ENCODE measurements at places on chromosomes 5 and 9.

DNA sequence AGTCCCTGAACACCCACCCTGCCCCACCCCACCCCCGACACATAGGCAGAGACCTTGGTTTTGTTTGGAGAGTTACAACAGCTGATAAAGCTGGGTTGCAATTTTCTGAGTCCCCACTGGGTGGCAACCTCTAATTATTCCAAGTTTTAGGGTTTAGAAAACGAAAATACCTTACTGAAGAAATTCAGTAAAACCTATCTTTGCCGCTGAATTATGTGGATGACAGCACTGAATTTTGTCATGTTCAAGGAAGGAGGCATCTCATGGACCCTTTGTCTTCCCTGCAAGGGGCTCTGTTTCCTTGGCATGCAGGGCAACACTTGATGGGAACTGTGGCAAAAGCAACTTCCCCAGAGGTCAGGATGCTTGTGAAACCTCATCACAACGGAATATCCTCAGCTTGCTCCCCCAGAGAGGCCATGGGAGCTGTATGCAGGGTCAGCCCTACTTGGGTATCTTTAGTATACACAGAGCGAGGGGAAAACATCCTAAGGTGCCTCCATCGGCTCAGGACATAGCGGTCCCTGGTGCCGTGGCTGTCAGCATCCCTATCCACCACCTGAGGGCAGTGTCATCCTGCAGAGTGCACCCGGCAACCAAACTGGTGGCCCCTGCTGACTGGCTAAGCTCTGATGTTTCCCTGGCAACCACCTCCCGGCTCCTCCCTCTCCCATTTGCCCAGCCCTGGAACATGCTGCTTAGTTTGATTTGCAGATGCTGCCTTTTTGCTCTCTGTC lies 123.1 kb downstream of the RXRA start:
- DNase-seq, result peak; percentile 57

DNA sequence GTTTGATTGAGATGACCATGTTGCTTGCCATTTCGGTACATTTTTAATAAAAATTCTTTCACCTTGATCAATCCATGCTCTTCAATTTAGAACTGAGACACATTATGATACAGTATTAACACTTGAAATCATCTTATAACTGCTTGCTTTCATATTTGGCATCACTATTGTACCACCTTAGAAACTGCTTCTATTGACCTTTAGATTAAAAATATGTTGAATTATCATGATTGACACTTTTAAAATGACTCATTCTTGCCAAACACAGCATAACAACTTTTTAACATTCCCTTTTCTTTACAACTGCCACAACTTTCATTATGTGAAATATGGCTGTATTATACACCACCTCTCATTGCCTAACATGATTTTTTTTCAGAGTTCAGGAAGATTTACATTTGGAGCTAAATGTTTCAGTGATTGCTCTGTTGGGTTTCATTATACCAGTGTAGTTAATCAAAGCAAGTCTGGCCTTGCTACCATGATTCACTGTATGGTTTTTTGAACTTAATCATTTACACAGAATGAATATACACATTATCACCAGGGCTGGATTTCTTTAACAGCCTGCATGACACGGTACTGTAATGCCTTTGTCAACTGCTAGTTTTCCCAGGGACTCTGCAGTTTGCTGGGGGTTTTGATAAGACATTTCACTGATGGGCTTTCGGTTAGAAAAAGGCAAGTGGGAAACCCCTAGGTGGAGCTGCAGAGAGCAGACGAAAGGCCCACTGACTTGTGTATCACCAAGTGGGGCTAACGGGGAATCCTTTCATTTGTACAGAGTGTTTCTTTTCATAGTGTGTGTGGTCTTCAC lies 93.6 kb upstream of the TLE4 start:
- no peak for DNase-seq

- no peak for DNase-seq
These were observed 2.5 kb downstream of the PCAT7 start for GRCh38 chr9:94557376-94557775.

- DNase-seq, result no peak
These were observed 11.3 kb downstream of the MYOZ3 start for GRCh38 chr5:150672237-150672883.

- DNase-seq, result no peak
These were observed 61.8 kb upstream of the STXBP1 start for GRCh38 chr9:127550282-127550681.

- DNase-seq, result no peak
These were observed 150.8 kb upstream of the PPP1R26 start for GRCh38 chr9:135328485-135329417.

- DNase-seq, result no peak
These were observed 251.1 kb downstream of the EBF1 start for GRCh38 chr5:158848634-158849033.

- DNase-seq, result no peak
These were observed 2.5 kb downstream of the ERCC6L2 start for GRCh38 chr9:95877984-95878383.

DNA sequence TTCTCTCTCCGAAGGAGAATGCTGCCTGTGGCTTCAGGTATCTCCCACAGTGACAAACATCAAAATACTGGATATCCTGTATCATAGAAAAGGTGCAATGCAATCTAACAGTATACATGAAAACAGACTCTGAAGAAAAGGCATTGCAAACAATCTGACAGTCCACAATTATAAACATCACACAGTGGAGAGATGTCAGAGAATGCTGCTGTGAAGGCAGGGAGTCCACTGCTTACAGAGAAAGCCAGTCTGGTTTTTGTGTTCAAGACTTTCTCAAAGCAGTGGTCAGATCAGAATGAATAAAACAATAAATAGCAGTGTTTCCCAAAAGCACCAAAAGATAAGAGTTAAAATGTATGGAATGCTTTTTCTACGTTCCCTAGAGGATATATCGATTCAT lies 28.7 kb downstream of the TTC23L start:
- no peak for DNase-seq

GRCh38 chr5:121489972-121490371 lies 361.7 kb upstream of the FTMT start:
- no peak for DNase-seq

GRCh38 chr5:147674411-147674810 lies 108.1 kb downstream of the JAKMIP2 start:
- no peak for DNase-seq

GRCh38 chr5:175550055-175550805 lies 71.9 kb downstream of the SFXN1 start:
- no peak for DNase-seq

DNA sequence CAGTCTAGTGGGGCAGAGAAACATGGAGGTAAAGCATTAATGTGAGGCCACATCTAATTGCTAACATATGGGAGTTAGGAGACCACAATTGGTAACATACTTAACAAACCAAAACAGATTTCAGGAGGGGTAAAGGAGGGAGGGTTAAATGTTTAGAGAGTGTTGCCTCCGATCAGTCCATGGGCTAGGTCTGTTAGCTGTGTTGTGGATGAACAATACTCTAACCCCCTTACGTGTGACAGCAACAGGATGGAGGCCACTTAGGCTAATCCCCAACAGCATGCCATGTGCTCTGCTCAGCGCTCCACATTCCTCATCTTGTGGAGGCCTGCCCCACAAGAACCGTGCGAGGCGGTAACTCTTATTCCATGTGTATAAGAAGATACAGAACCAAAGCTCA lies 167.0 kb downstream of the CRB2 start:
- DNase-seq, result no peak

GRCh38 chr9:129270903-129271431 lies 92.9 kb upstream of the IER5L start:
- DNase-seq, result no peak

Data from esophagus squamous epithelium (tissue), 5 donors.